ENCODE measurements at places on chromosomes 16 and 17.

DNA sequence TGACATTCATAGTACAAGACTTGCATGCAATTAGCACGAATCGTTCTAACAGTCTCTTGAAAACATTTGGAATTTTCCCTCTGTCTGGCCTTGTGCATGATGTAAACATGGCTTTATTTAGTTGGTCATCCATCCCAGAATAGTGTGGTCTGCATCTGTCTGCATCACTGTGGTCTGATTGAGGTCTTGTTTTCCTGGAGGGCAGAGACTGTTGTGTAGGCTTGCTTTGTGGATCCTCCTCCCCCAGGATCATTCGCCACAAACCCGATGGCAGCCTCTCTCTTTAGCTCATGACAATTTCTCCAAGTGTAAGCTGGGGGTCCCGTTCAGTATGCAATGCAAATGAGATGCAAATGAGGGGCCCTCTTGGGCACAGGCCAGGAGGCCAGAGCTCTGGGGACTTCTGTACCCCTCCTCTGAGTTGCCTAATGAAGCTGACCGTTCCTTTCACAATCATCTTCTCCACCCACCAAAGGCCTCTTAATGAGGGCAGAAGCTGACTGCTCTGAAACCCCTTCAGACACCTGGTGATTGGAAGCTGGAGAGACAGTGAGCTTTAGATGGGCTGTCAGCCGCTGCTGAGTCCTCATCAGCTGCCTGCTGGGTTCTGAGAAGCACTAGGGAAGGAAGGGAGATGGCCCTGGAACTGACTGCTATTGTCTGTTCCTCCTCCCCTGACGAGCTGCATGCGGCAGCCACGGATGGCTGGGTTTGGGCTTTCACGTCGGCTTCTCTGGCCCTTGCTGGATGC is 201.2 kb upstream of the CACNG3 start:
- no peak for DNase-seq

GRCh38 chr17:47899643-47900042 is 3.6 kb downstream of the SP2 start:
- no peak for DNase-seq

- DNase-seq, result no peak
Observed at GRCh38 chr16:53740476-53740875, 36.5 kb downstream of the FTO start.

DNA sequence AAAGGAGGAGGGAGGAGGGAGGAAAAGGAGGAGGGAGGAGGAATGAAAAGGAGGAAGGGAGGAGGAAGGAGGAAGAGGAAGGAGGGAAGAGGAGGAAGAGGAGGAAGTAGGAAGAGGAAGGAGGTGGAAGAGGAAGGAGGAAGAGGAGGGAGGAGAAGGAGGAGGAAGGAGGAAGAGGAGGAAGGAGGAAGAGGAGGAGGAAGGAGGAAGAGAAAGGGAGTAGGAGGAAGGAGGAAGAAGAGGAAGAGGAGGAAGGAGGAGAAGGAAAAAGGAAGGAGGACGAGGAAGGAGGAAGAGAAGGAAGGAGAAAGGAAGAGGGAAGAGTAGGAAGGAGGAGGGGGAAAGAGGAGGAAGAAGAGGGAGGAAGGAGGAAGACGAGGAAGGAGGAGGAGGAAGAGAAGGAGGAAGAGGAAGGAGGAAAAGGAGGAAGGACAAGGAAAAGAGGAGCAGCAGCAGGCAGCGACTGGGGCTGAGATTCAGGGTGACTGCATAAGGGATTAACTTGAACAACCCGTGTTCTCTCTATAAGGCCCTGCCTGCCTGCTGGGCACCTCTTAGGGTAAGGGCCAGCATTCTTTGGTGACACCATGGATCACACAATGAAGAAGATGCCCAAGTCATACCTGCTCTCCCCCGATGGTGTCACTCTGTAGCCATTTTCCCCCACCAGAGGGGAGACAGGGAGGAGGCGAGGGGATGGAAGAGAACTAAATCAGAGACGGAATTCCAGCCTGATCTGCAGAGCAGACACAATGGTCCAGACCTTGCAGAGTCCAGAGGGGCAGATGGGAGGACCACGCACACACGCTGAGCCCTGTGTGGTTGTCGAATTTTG is 1.4 kb upstream of the IL34 start:
- no peak for DNase-seq

GRCh38 chr17:21199856-21200255 is 14.1 kb downstream of the TMEM11 start:
- DNase-seq, result no peak

GRCh38 chr16:85067426-85067825 is 39.8 kb downstream of the KIAA0513 start:
- DNase-seq, result no peak

GRCh38 chr17:14831491-14831890 is 433.6 kb downstream of the PMP22 start:
- no peak for DNase-seq

GRCh38 chr17:48067245-48067644 is 19.1 kb downstream of the NFE2L1 start:
- DNase-seq, result no peak

GRCh38 chr17:3004150-3004801 is 59.1 kb downstream of the OR1D5 start:
- peak; percentile 93 for DNase-seq

GRCh38 chr17:34902831-34903547 is 58.3 kb downstream of the CCT6B start:
- DNase-seq, result no peak

GRCh38 chr17:65022751-65023700 is 33.5 kb downstream of the GNA13 start:
- peak; percentile 36 for DNase-seq

DNA sequence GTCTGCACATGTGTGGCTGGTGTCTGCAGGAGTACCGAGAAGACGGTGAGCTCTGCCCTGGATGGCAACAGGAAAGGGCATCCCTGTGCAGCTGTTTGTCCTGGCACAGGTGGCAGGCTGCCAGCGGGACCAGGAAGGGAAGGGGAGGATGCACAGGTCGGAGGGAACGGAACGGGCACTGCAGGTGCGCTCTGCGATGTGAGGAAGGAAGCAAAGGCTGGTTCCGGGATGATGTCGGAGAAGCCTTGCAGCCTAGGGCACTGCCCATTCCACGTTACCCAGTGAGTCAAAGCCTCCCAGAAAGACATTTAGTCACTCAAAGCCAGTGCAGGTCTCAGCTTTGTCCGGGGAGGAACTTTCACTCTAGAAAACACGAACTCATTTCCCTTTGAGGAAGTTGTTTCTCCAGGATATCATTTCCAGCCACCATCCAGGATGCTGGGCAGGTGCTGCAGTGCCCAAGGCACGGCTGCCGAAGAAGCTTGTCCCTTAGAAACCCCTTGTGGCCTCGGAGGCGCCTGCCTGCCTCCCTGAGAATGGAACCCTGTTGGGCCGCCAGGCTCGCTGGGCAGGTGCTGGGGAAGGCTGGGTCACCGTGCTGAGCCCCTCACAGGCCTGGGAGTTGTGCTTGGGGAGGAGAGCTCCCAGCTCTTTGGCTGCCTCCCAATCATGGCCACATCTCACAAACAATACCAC is 4.5 kb upstream of the TMEM235 start:
- DNase-seq, result no peak

DNA sequence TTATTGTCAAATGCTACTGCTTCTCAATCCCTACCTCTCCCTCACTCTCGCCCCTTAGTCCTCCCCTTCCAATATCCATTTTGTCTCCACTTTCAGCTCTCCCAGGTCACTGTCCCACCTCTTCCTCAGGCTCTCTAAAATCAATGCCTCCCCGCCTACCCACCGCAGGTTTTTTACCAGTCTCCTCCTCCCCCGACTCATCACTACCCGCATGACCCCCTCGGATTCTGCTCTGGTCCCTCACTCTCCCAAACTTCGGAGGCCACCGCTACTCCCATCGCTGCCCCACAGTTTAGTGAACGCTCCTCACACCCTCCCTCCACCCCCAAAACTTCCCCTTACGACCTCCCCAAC is 513 bp downstream of the CRLF3 start:
- DNase-seq, result no peak

All from brain microvascular endothelial cell (primary cell).